ENCODE measurements at places on chromosomes 5 and 9.
A peak's percentile ranks its signal among the peaks of the same experiment; 100 is the strongest.

DNA sequence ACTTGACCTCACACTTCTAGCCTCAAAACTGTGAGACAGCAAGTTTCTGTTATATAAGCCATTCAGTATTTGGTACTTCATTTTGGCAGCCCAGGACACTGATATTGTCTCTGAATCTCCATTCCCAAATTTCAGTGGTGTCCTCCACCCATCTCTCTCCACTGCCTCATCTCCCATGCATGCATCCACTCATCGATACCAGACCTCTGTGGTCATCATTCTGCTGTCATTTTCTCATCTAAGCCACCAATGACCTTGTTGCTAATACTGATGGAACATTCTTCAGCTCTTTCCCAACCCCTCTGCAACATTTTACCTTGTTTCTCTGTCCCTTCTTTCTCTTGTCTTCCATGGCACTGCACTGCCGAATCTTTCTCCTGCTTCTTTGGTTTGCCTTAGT lies 221.8 kb downstream of the SNX18 start:
- DNase-seq: no peak

- no peak for DNase-seq
These were observed 297.7 kb upstream of the EFNA5 start for GRCh38 chr5:107968406-107968843.

DNA sequence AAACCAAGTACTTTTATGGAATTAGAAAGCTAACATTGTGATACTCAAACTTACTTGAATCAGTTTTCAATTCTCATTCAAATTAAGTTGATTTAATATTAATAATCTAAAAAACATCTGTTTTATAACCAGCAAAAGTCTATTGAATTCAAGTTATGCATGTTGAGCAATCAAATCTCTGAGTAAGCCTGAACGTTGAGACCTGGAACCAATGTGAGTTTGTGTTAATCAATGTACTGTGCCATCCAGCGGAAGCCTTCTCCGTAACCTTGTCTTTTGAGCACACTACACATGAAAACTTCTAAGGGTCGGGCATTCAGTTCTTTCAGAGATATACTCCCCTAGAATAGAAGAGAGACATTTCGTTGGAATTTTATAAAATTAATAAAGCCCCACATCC lies 25.9 kb downstream of the SAR1B start:
- DNase-seq: no peak

- no peak for DNase-seq
These were observed 173.4 kb downstream of the DNAH5 start for GRCh38 chr5:13771011-13771571.

DNA sequence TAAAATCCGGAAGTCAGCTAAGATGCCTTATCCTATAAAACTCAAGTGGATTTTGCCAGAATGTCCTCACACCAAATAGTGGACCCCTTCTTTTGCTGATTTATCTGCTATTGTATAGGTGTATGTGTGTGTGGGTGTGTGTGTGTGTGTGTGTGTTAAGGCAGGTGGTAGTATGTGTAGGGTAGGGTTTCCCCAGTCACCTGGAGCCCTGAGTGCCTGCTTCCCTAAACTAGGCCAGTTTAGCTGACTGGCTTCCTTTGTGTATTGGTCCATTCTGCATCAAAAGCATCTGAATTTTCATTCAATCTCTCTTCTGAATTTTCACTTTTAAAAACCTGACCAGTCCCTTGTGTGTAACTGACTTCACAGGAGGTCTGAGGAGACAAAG lies 42.2 kb upstream of the LCP2 start:
- DNase-seq: no peak

DNA sequence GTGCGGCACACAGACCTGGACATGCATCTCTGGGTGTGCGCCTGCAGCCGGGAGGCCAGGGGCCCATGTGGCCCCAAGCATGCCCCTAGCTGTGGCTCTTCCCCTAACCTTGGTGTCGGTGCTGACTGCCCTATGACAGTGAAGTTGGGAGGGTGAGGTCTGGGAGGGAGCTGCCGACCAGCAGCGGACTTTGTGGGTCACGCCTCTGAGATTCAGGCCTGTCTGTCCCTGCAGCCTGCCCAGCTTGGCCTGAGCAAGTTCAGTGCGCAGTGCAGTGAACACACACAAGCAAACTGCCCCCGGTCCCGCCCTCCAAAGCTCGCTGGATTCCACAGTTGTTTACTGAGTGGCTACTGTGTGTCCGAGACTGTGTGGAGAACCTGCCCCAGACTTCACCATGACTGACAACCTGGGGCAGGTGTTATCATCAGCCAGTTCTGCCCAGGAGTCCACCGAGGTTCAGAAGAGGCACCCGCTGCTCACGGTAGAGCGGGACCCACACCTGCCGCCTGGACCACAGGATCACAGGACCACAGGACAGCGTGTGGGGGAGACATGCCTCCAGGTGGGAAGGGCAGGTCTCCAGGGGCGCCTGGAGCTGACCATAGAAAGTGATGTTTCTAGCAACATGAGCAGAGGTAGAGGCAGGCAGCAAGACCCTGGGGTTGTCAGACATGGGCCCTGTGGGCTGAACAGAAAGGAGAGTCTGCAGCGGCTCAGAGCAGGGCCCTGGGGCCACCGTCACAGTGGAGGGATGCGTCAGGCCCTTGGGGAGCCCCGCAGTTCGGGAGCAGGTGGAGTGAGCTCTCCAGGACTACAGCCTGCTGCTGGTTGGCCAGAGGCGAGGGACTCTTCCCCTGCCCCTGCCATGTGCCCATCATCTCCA lies 105.1 kb downstream of the PHF2 start:
- DNase-seq: peak; percentile 20

DNA sequence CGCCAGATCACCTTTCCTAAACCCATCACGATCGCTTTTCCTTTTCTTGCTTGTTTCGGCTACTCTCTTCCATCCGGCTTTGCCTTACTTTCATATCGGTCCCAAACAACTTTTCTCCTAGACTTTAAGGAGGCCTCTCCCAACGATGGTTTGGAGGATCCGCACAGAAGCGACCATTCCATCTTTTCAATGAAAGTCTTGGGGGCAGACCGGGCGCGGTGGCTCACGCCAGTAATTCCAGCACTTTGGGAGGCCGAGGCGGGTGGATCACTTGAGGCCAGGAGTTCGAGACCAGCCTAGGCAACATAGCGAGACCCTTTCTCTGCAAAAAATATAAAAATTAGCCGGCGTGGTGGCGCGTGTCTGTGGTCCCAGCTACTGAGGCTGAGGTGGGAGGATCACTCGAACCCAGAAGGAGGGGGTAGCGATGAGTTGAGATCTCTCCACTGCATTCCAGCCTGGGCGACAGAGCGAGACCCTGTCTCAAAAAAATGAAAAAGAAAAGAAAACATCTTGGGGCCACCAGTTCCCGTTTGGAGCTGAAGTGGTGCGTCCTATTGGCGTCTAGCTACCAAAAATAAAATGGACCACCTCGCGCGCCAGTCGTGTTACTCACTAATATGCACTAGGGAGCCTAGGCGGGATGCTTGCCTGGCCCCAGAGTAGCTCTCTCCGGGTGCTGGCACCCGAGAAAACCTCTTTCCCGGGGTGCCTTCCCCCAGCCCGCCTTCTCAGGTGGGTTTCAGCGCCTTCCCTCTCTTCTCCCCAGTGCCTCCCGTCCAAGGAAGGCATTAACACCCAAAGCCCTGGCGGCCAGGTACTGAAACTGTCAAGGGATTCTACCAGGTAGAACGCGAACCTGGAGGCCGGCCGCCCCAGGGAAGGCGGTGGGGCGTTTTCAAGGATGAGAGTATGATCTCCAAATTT lies 800 bp upstream of the AP3B1 start:
- peak; percentile 60 for DNase-seq

DNA sequence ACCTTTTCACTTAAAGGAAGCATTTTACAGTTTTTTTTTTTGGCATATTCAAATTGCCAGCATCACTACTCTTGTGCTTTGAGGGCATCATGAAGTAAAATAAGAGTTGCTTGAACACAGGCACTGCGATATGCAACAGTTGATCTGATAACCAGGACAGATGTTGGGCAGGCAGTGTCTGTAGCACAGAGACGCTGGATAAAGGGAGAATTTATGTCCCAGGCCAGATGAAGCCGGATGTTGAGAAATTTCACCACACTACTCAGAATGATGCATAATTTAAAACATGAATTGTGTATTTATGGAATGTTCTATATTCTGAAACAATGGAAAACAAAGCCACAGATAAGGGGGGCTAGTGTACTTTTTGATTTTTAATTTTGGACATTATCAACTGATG lies 71.4 kb downstream of the SLC12A2 start:
- no peak for DNase-seq

DNA sequence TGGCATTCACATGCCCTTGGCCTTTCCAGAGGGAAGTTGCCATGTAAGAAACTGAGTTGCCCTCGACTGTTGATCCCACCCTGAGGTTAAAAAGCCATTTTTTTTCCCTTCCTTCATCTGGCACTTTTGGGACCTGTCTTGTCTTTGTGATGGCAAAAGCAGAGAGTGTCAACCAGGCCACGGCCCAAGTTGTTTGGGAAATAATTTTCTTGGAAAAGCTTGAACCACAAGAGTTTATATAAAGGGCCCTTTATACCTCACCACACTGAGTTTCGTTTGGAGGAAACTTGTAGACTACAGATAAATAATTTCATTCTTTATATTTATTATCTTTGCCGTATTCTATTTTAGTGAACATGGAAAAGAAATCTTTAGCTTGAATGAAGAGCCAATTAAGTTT lies 34.3 kb downstream of the ACTBL2 start:
- DNase-seq: no peak

DNA sequence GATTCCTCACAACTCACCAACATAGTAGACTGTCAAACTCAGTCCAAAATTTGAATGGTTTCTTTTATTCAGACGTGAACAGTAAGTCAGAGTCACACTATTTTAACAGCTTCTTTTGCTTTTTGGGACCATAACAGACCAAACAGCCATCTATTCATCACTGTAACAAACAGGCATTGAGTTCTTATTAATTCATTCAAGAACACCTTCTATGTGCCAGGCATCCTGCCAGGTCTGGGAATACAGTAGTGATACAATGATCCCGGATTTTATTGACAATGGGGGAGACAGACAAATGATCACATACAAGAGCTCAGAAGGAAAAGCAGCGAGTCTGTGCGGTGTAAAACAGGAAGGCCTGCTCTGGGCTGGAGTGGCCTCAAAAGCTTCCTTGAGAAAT lies 153.3 kb upstream of the ERCC6L2 start:
- no peak for DNase-seq

DNA sequence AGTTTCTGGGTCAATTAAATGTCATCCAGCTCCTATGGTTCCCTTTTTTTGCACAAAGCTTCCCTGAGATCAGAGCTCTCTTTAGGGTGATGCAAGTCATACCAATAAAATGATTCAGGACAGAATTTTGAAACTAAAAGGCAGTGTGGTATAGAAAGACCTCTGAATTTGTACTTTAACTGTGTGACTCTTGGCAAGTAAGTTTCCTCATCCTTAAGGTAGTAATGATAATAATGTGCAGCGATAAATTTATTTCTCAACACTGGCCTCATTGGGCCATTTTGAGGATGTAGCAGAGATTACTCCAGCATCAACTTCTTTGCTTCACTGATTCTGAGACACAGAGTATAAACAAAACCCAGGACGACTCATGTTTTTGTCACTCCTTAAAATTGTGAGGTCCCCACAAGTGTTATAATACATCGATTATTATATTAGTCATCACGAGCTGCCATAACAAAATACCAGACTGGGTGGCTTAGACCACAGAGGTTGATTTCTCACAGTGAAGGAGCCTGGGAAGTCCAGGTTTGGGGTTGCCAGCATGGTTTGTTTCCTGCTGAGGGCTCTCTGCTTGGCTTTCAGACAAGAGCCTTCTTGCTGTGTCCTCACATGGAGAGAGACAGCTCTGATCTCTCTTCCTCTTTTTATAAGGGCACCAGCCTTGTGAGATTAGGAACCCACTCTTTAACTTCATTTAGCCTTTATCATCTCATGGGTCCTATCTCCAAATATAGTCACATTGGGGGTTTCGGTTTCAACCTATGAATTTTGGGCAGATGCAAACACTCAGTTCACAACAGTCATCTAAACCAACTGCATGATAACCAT lies 293.0 kb downstream of the ZNF608 start:
- DNase-seq: no peak

DNA sequence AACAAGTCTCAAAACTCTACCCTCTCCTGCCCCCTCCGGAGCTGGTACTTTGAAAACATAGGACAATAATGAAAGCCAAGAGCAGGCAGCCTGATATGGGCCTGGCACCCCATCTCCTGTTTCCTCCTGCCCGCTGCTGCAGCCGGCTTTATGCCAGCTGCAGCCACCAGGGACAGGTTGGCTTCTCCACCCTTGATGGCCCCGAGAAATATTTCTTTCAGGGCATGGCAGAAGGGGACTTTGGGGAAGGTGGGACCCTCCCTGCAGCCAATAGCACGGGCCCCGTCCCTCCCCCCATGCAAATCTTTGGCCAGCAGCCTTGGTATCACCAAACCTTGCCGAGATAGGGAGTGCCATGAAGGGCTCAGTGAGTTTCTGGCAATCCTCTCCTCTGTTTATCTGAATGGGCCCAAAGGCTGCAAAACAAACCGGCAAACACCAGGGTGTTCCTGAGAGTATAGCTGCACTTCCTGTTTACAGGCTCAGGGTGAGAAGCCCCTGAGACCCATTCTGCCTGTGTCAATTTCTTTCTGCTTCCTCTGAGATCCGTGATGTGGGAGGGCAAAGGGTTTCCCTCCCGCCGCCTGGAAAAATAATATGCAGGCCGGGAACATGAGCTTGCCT lies 73.4 kb upstream of the BOD1 start:
- no peak for DNase-seq

GRCh38 chr5:138755084-138755748 lies 2.0 kb downstream of the CTNNA1 start:
- no peak for DNase-seq

DNA sequence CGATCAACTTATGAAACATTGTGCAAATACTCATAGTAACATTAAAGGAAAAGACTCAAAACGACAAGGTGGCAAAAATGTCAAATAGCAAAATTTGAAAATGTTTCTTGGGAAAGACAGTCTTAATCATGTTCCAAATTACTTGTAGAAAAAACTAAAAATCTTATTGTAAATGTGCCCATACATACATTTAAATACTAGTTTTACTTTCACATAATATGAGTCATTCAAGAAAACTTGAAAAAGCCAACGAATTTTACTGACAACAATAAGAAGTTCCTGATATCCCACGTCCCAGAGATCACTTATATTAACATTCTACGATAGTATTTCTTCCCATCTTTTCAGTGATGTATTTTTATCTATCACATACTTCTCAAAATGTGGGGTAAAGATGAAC lies 13.7 kb downstream of the MLLT3 start:
- DNase-seq: no peak

- no peak for DNase-seq
These were observed 357.6 kb downstream of the RAB3C start for GRCh38 chr5:58940446-58940845.

DNA sequence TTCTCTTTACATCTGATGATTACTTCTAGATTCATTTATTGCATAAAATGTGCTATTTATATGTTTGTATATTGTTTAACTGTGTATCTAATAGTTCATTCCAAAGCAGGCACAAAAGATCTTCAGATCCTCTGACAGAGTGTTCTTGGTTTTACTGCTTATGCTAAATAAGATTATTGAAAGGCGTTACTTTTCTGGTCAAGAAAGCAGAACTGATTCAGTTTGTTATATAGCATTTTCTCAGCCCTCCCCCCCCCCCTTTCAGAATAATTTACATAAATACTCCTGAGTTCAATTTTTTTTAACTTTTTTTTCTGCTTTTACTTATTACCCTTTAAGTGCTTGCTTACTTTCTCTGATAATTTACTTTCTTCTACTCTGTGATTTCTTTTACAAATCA lies 15.4 kb downstream of the CDC42SE2 start:
- no peak for DNase-seq

All from stimulated activated CD8-positive, alpha-beta memory T cell treated with anti-CD3 and anti-CD28 coated beads, Interleukin-4, amount 100 ng/mL, for 48 hours (primary cell).